ENCODE measurements at places on chromosomes 11 and 22.

GRCh38 chr11:21295508-21295907, 626.1 kb downstream of the NELL1 start:
- no peak for DNase-seq

DNA sequence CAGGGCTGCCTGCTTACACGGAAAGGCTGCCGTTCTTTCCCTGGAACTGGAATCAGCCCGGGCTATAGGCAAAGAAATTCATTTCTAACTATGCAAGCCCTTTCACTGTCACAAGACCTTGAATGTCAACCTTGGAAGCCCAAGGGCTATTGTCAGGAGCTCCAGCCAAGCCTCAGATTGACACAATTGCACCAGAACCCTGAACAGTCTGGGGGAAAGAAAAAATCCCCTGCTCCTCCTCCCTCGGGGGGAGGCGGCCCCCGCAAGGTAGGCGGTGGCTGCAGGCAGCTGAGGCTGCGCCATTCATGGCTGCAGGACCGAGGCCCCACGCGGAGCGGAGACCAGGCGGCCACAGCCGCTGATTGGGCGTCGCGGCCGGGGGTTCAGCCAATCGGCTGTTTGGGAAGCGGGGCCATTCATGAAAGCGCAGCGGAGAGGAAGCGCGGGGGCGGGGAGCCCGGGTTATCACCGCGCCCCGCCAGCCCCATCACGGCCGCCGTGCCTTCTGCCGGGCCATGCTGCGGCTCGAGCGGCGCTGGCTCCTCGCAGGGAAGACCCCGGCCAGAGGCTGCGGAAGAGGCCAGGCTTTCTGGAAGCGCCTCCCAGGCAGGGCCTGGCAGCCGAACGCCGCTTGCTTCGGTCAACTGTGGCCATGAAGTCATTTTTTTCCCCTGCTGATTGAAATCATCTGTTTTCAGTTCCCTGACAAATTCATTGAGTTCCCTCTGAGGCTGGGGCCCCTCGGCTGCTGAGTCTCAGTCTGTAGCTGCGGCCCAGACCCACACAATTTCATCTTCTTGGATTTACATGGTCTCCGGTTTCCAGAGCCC, 38.1 kb upstream of the LINC01488 start:
- DNase-seq = peak; percentile 65

GRCh38 chr11:61797263-61797944, 4.7 kb downstream of the FEN1 start:
- no peak for DNase-seq

DNA sequence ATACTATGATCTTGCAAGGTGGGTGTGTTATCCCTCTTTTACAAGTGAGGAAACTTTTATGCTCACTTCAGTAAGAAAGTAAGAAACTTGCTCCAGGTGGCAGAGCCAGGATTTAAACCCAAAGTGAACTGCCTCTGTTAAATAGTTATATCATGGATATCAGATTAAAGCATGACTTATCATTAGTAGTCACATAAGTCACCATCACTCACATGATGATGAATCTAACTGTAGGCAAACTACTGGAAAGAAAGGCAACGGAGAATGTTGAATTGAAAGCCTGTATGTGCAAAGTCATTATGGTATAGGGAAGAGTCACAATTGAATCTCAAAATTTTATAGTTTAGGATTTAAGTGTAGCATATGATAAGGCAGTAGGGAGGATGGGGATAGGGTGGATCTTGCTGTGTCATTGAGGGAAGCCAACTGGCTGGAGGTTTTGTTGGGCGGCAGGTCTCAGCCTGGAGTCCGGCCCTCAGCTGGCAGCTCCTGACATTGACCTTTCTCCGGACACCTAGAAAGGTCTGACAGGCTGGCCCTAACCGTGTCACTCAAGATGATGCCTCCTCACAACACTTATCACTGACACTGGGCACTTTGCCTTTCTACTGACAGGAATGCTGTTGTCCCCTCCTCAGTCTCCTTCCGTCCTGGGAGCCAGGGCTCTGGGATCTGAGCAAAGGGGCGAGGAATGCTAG, 98.3 kb downstream of the EMSY start:
- DNase-seq = no peak

- no peak for DNase-seq
Measured at GRCh38 chr11:17612221-17613188, 65.4 kb downstream of the OTOG start.

DNA sequence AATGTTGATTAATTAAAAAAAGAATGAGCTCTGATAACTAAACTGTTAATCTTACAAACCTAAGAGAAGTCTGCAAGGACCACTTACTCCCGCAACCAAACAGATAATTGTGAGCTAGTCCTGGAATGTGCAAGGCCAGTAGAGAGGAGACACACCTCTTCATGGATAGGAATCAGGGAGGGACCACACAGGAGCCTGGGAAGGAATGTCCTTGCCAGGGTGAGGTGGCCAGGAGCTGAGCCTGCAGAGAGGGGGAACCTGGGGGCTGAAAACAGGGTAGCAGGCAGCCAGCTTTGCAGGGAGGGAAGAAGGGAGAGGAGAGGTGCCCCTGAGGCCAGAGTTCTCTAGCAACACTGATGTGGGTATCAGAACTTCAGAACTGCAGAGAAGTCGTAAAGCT, 9.4 kb upstream of the NLRP10 start:
- no peak for DNase-seq

- no peak for DNase-seq
Measured at GRCh38 chr11:61735391-61735790, 17.0 kb upstream of the MYRF start.

GRCh38 chr22:43292630-43293018, 50.5 kb downstream of the SCUBE1 start:
- no peak for DNase-seq

DNA sequence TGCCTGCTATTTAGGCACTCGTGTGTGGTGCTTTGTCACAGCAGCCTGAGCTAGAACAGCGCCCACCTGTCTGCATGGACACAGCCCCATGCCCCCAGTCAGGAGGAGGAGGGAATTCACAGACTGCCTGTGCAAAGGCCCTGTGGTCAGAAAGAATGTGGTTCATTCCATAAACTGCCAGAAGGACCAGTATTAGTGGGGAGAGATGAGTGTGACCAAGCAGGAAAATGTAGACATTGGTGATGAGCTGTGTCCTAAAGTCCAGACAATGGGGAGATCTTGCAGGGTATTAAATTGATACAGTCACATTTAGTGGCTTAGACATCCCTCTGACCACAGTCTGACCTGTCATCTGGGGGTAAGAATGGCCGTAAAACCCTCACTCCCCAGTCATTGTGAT, 83.7 kb upstream of the LINC01488 start:
- DNase-seq = no peak

DNA sequence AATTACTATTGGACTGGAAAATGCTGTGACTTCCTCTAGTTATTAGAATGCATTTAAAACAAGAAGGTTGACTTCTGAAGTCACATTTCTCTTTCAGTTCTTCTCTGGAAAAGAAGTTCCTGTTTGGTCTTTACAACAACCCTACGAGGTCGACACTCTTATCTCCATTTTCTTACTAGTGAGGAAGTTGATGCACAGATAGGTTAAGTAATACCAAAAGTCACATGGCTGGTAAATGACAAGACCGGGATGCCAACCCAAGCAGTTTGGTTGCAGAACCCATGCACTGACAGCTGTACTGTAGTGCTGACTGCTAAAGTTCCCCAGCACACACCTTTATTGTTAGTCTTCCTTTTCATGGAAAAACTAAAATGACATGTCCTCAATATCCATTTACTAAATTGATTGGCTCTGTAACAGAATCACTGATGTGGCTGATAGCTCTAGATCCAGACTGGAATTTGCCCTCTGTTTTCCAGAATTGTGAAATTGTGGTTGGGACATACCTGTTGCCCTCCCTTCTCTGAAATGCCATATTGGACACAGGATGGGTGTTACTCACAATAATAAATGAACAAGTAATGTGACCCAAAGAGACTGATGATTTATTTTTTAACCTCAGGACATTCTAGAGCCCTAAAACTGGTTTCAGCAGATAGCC, 9.4 kb upstream of the TECTA start:
- no peak for DNase-seq

GRCh38 chr11:3055891-3056290, 1.3 kb downstream of the CARS1 start:
- DNase-seq = no peak

- no peak for DNase-seq
Measured at GRCh38 chr11:11076276-11076675, 218.4 kb upstream of the ZBED5 start.

- no peak for DNase-seq
Measured at GRCh38 chr11:78698612-78699011, 123.9 kb upstream of the NARS2 start.

- no peak for DNase-seq
Measured at GRCh38 chr11:27349919-27350318, 13.1 kb downstream of the CCDC34 start.

GRCh38 chr11:68525336-68525735, 64.8 kb downstream of the PPP6R3 start:
- DNase-seq = no peak

- no peak for DNase-seq
Measured at GRCh38 chr22:40764763-40765441, 54.2 kb downstream of the SLC25A17 start.

All from stimulated activated CD8-positive, alpha-beta memory T cell treated with anti-CD3 and anti-CD28 coated beads, Interleukin-7, amount 100 ng/mL, for 48 hours (primary cell).